Sigmoid colon (tissue), 7 donors: ENCODE measurements at places on chromosomes 2 and 18. TPM values are rescaled to one million over a fixed set of nuclear protein-coding genes. Genes with fewer than 3 reads are reported as not detected.
A peak's percentile ranks its signal among the peaks of the same experiment; 100 is the strongest.

GRCh38 chr2:31107591-31108300, 30.5 kb downstream of the GALNT14 start:
- no peaks in the 10 kb centered on the region for H3K36me3 ChIP-seq
- DNase-seq = no peak
- H3K27me3 ChIP-seq = no peaks in the 10 kb centered on the region
- no peak overlapping the region for H3K27ac ChIP-seq
- H3K4me1 ChIP-seq = no peaks in the 10 kb centered on the region
- no peak overlapping the region for H3K4me3 ChIP-seq

DNA sequence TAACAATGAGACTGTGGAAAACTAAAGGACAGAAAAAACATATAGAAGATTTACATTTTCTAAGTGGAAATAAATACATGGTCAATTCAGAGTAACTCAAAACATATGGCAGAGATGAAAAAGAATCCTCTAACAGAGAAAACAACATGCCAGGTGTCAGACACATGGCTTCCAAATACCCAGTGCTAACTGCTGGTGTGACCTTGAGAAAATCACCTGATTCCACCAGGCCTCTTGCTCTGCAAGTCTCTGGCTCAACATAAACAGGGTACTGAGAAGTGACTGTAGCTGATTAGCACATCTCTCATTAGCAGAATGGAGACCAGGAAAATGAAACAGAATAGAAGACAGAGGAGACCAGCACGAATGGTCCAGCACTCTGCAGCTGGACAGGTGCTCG, 210.8 kb downstream of the HNMT start:
- H3K4me3 ChIP-seq = no peak overlapping the region
- H3K27ac ChIP-seq = no peak overlapping the region
- no peak for DNase-seq

GRCh38 chr2:127811397-127812321, 688 bp upstream of the WDR33 start:
- H3K4me3 ChIP-seq = peak overlapping the region; percentile 55
- H3K4me1 ChIP-seq = no peaks in the 10 kb centered on the region
- no peaks in the 10 kb centered on the region for H3K27me3 ChIP-seq
- DNase-seq = no peak

DNA sequence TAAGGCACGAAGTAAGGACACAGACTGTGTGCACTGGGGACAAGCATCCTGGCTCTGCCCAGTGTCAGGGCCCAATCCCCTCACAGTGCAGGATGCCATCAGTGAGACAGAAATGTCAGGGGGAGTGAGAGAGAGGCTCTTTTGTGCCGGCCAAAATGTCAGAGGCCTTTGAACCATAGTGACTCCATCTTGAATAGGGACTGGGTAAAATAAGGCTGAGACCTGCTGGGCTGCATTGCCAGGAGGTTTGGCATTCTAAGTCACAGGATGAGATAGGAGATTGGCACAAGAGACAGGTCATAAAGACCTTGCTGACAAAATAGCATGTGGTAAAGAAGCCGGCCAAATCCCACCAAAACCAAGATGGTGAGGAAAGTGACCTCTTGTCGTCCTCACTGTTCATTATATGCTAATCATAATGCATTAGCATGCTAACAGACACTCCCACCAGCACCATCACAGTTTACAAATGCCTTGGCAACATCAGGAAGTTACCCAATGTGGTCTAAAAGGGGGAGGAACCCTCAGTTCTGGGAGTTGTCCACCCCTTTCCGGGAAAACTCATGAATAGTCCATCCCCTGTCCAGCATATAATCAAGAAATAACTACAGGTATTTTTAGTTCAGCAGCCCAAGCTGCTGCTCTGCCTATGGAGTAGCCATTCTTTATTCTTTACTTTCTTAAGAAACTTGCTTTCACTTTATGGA, 337.4 kb downstream of the LPIN1 start:
- H3K27me3 ChIP-seq = no peaks in the 10 kb centered on the region
- no peak overlapping the region for H3K4me3 ChIP-seq
- H3K27ac ChIP-seq = no peak overlapping the region
- DNase-seq = no peak

DNA sequence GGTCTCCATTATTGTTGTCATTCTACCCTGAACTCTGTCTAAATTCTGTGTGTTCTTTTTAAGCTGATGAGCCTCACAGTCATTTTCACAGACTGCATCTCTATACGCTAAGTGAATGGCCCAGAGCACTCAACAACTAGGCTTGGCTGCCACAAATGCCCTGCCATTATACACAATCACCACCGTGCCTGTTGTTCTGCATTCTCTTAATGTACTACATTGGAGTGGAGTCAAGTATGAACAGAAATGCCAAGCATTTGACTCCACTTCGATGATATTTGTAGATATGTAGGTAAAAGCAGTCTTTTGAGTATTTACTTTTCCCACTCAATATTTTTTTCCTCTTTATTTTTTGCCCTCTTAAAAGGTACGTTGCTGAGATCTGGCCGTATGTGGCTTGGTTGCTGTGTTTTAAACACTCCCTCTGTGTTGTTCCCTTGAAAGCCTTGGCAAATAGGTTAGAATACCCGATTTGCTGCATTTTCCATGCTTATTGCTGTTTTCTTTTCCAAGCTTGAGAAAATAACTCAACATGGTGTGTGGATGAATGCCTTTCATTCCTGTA, 36.2 kb upstream of the TMEFF2 start:
- no peaks in the 10 kb centered on the region for H3K36me3 ChIP-seq
- no peaks in the 10 kb centered on the region for H3K27me3 ChIP-seq
- H3K27ac ChIP-seq = no peak overlapping the region
- DNase-seq = no peak

- no peak overlapping the region for H3K4me3 ChIP-seq
- DNase-seq = no peak
- no peak overlapping the region for H3K27ac ChIP-seq
- no peaks in the 10 kb centered on the region for H3K27me3 ChIP-seq
- H3K36me3 ChIP-seq = no peaks in the 10 kb centered on the region
- no peaks in the 10 kb centered on the region for H3K4me1 ChIP-seq
These were observed 19.4 kb upstream of the TMX3 start for GRCh38 chr18:68734308-68734707.

DNA sequence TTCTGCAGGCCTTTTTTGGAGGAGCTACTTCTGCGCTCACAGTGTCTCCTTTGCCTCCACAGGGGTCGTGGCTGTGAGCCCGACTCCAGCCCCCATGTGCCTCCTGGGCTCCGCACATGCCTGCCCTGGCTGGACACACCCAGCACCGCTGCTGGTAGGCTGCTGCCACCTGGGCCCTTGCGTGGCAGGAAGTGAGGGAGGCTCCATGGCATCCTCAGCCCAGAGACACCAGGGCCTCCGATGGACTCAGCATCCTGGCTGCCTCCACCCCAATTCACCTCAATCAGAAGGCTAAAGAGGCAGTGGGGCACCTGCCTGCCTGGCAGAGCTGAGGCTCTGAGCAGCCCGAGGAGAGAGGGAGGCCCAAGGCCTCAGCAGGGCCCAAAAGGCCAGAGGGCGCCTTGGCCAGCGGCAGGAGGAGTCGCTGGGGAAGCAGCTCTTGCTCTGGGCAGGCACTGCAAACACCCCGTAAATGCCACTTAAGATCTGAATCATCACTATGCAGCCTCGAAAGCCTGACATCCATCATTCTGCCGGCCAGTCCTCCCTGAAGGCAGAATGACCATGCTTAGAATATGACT, 68.3 kb upstream of the OTOS start:
- H3K27ac ChIP-seq = no peak overlapping the region
- peak; percentile 25 for DNase-seq
- H3K36me3 ChIP-seq = no peaks in the 10 kb centered on the region

DNA sequence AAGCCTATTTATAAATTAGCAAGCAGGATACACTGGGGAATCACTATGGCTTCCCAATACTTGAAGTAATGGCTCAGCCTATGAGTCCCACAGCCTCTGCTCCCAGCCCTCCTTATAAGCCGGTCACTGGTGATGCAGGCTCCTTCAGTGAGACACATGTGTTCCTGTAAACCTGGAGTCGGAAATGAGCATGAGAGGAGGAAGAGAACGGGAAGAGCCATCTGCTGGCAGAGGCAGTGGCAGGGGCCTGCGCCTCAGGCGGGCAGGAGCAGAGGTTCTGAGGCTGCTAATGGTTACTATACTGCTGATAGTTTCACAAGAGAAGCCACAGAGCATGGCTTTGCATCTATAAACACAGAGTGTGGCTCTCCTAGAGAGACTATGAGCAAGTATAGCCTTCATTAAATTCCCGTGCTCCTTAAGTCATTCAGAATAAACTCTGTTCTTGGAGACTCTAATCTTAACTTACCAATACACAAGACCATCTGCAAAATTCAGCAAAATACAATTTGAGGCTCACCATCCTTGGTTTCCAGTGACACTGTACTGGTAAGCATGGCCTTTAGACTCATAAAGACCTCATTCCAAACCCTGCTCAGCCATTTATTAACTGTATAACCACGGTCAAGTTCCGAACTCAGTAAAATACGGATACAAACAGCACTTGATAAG, 63.3 kb downstream of the FBXO15 start:
- H3K4me1 ChIP-seq = no peaks in the 10 kb centered on the region
- H3K36me3 ChIP-seq = no peaks in the 10 kb centered on the region
- no peak overlapping the region for H3K27ac ChIP-seq
- no peaks in the 10 kb centered on the region for H3K27me3 ChIP-seq
- H3K4me3 ChIP-seq = no peak overlapping the region

- H3K36me3 ChIP-seq = no peaks in the 10 kb centered on the region
- no peaks in the 10 kb centered on the region for H3K4me1 ChIP-seq
- no peaks in the 10 kb centered on the region for H3K27me3 ChIP-seq
- H3K27ac ChIP-seq = no peak overlapping the region
- no peak for DNase-seq
These were observed 92.3 kb downstream of the MYT1L start for GRCh38 chr2:2238726-2239269.

GRCh38 chr2:40405465-40405864, 46.4 kb downstream of the SLC8A1 start:
- H3K27ac ChIP-seq = peak overlapping the region; percentile 8
- peaks cover 31% of the 10 kb centered on the region for H3K4me1 ChIP-seq
- no peak for DNase-seq

DNA sequence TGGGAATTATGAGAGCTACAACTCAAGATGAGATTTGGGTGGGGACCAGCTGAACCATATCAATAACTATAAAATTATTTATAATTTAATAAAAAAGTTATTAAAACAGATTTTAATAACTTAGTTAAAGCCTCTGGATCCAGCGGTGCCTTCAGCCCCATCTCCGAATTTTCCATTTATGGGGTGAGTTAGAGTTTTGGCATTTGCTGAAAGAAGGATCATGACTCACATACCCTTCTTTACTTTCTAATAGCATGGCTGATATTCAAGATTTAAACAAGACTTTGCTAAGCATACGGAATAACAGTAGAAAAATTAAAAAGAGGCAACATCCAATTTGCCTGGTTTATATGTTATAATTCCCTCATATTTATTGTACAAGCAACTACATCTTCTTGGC, 94.5 kb downstream of the RDH14 start:
- no peak for DNase-seq
- H3K4me3 ChIP-seq = no peak overlapping the region
- no peaks in the 10 kb centered on the region for H3K27me3 ChIP-seq
- no peak overlapping the region for H3K27ac ChIP-seq
- no peaks in the 10 kb centered on the region for H3K4me1 ChIP-seq
- no peaks in the 10 kb centered on the region for H3K36me3 ChIP-seq

DNA sequence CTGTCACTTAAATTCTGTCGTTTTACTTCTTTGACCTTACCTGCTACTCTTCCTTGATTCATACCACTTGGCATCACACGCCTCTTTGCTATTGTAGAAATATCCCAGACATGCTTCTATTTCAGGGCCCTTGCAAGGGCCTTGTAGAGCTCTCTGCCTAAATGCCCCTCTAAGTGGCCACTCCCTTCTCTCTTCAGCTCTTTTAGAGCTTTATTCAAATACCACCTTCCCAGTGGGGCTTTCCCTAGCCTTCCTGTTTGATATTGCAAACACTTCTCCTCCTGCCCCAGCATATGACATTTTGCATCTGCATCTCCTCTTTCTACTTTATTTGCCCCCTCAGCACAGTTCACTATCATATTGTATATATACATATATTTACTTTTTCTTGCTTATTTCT, 54.0 kb downstream of the PELI1 start:
- no peak overlapping the region for H3K4me3 ChIP-seq
- H3K27ac ChIP-seq = no peak overlapping the region
- no peaks in the 10 kb centered on the region for H3K27me3 ChIP-seq
- no peak for DNase-seq
- H3K4me1 ChIP-seq = no peaks in the 10 kb centered on the region

DNA sequence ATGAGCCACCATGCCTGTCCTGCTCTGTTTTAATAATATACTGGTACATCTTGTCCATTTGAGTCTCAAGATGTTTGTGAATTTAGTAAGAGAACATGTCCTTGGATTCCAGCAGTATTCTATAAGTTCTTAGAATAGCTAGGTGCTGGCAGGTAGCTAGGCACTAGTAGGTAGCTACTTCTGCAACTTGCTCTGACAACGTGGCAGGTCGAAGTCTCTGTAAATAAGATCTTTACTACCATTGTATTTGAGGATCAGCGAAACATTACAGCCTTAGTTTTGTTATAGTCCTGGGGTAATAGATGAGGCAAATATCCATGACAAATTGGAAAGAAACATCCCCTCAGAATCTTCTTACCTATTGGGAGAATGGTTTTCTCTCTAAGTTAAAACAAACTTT, 14.2 kb upstream of the PRELID3A start:
- H3K27ac ChIP-seq = no peak overlapping the region
- no peak for DNase-seq
- H3K4me1 ChIP-seq = no peaks in the 10 kb centered on the region
- no peaks in the 10 kb centered on the region for H3K27me3 ChIP-seq
- H3K36me3 ChIP-seq = no peaks in the 10 kb centered on the region
- H3K4me3 ChIP-seq = no peak overlapping the region

DNA sequence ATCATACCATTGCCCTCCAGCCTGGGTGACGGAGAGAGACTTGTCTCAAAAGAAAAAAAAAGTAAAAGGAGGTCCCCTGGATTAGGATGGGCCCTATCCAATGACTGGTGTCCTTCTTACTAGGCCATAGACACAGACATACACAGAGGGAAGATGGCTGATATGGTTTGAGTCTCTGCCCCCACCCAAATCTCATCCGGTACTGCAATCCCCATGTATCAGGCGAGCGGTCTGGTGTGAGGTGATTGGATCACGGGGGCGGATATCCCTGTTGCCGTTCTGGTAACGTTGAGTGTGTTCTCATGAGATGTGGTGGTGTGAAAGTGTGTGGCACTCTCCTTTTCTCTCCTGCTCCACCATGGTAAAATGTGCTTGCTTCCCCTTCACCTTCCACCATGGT, 7.8 kb upstream of the CNDP2 start:
- no peak overlapping the region for H3K27ac ChIP-seq
- no peaks in the 10 kb centered on the region for H3K27me3 ChIP-seq
- no peaks in the 10 kb centered on the region for H3K4me1 ChIP-seq
- no peak overlapping the region for H3K4me3 ChIP-seq

- H3K4me3 ChIP-seq = no peak overlapping the region
- no peaks in the 10 kb centered on the region for H3K36me3 ChIP-seq
- no peak for DNase-seq
- H3K27ac ChIP-seq = no peak overlapping the region
- H3K4me1 ChIP-seq = no peaks in the 10 kb centered on the region
These were observed 223.7 kb downstream of the LOXHD1 start for GRCh38 chr18:46433121-46433826.

ALPG gene
- not detected for total RNA-seq

OSBPL6 gene
- 1.5 TPM for total RNA-seq

TTN gene
- total RNA-seq = 6.7 TPM

GKN2 gene
- total RNA-seq = not detected

UGT1A10 gene
- total RNA-seq = not detected

EFHD1 gene
- 5.7 TPM for total RNA-seq

CHPF gene
- total RNA-seq = 25.7 TPM

CLEC4F gene
- total RNA-seq = not detected

GNLY gene
- total RNA-seq = not detected

GYPC gene
- 120 TPM for total RNA-seq

SERPINB13 gene
- not detected for total RNA-seq

CD28 gene
- total RNA-seq = 0.82 TPM

RNU2-63P gene
- not detected for total RNA-seq

FAM228B gene
- 44.1 TPM for total RNA-seq
